Gastrocnemius medialis (tissue), 4 donors: ENCODE measurements at places on chromosomes 3 and 15. TPM values are rescaled to one million over a fixed set of nuclear protein-coding genes. Genes with fewer than 3 reads are reported as not detected.

The CCR3 gene
- total RNA-seq: not detected

The TPRG1 gene
- total RNA-seq: 2.8 TPM

The C3orf80 gene
- not detected for total RNA-seq

The NR2F2 gene
- total RNA-seq: 9.4 TPM

The TGM5 gene
- not detected for total RNA-seq

The GLDN gene
- total RNA-seq: 4.7 TPM

The C3orf85 gene
- total RNA-seq: not detected

The CLEC3B gene
- total RNA-seq: 23.4 TPM
